ENCODE measurements at places on chromosomes 1 and 21. TPM values are rescaled to one million over a fixed set of nuclear protein-coding genes. Genes with fewer than 3 reads are reported as not detected.
A peak's percentile ranks its signal among the peaks of the same experiment; 100 is the strongest.

- H3K27me3 ChIP-seq = no peaks in the 10 kb centered on the region
- DNase-seq = no peak
- no peak overlapping the region for H3K27ac ChIP-seq
- H3K4me3 ChIP-seq = no peak overlapping the region
- H3K36me3 ChIP-seq = no peaks in the 10 kb centered on the region
Observed at GRCh38 chr1:198465201-198466144, 75.0 kb downstream of the ATP6V1G3 start.

- no peak overlapping the region for H3K27ac ChIP-seq
- H3K27me3 ChIP-seq = peaks cover 11% of the 10 kb centered on the region
- no peaks in the 10 kb centered on the region for H3K36me3 ChIP-seq
Observed at GRCh38 chr1:1291548-1292441, 11.6 kb downstream of the SCNN1D start.

DNA sequence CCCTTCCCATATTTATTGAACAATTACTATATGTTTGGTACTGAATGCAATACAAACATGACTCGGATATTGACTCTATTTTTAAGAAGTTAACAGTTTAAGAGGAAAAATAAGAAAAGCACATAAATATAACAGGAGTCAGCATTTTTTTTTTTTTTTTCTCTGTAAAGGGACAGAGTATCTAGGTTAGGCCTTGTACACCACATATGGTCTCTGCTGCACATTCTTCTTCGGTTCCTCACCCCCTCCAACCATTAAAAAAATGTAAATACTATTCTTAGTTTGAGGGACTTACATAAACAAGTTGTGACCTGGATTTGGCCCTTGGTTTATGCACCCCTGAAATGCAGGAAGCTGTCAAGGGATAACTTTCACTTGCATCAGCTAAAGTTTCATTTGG is 40.4 kb downstream of the PHC2 start:
- no peaks in the 10 kb centered on the region for H3K4me1 ChIP-seq
- no peak overlapping the region for H3K27ac ChIP-seq

DNA sequence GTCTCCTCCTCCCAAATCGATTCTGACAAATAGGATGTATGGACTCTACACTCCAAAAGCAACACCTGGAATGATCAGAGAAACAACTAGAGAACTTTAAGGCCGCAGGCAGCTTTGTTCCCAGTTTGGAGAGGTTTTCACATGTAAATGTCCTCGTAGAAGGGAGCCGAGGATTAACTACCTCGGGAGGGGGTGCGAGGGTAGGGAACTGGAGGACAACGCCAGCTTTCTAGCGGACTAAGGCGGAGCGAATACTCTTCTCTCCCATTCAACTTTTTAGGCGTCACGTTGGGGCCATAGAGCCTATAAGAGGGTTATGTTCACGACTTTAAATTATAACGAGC is 1.2 kb downstream of the SCAF4 start:
- peaks cover 19% of the 10 kb centered on the region for H3K4me1 ChIP-seq
- no peaks in the 10 kb centered on the region for H3K36me3 ChIP-seq
- H3K4me3 ChIP-seq = peak overlapping the region; percentile 97
- peak overlapping the region; percentile 96 for H3K27ac ChIP-seq
- no peaks in the 10 kb centered on the region for H3K27me3 ChIP-seq

DNA sequence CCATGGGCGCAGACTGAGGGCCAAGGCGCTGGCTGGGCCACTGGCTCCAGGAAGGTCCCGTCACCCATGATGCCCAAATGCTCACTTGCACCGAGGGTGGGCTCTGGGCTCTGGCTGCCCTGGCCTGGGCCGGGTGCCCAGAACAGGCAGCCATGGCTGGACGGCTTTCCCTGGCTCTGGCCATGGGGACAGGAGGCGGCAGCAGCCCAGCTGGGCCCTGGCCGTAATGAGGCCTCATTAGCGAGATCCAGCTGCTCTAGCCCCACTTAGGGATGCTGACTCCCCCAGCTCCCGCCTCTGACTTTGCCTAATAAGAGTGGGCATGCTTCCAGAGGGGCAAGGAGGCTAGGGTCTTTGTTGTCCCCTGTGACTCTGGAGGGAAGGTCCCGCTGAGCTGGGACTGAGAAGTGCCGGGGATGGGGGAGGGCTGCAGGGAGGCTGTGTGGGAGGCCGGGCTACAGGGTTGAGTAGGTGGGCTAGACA is 11.8 kb downstream of the SLC6A9 start:
- H3K4me1 ChIP-seq = no peaks in the 10 kb centered on the region
- DNase-seq = no peak
- no peaks in the 10 kb centered on the region for H3K27me3 ChIP-seq
- H3K36me3 ChIP-seq = no peaks in the 10 kb centered on the region
- H3K27ac ChIP-seq = no peak overlapping the region

DNA sequence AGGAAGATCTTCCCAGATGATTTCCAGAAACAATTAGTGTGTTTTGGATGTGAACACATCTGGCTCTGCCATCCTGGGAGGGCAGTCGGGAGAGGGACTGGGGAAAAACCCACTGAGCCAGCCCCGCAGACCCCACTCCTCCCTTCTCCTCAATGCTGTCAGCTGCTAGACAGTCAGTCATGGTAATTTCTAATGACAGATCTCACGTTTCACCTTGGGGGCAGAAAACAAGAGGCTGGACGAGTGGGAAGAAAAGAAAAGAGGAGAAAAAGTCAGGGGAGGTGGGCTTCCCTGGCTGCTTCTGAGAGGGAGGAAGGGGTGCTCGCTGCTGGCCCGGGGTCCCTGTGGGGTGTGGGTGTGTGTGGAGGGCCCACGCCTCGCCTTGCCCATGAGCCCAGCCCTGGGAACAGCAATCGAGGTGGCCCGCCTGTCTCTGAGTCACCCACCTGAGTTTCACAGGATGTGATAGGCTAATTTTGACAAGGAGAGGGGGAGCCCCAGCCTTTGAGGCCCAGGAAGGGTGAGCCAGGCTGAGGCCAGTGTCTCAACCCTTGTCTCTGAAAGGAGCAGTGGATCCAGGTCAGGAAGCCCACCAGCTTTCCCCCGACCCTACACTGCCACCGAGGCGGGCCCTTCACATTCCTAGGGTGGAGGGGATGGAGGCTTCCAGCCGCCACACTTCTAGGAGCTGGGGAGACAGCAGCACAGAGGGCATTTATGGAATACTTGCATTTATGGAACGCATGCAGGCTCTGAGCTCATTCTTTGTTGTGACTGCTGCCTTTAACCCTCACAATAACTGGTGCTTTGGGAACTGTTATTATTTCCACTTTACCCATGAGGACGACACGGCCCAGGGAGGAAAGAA is 49.1 kb upstream of the IFNLR1 start:
- no peak for DNase-seq
- H3K4me1 ChIP-seq = no peaks in the 10 kb centered on the region
- H3K36me3 ChIP-seq = no peaks in the 10 kb centered on the region
- no peak overlapping the region for H3K27ac ChIP-seq
- H3K27me3 ChIP-seq = no peaks in the 10 kb centered on the region

The RGS8 gene
- total RNA-seq = not detected

The KCNK2 gene
- 12.5 TPM for total RNA-seq

The DMRTA2 gene
- total RNA-seq = not detected

- H3K27me3 ChIP-seq = no peaks in the 10 kb centered on the region
- H3K4me3 ChIP-seq = no peak overlapping the region
- H3K4me1 ChIP-seq = no peaks in the 10 kb centered on the region
- DNase-seq = no peak
- no peak overlapping the region for H3K27ac ChIP-seq
Observed at GRCh38 chr1:206041640-206042039, 11.3 kb upstream of the RHEX start.

The MTHFR gene
- total RNA-seq = 24.6 TPM

- no peaks in the 10 kb centered on the region for H3K27me3 ChIP-seq
- H3K4me1 ChIP-seq = no peaks in the 10 kb centered on the region
- no peaks in the 10 kb centered on the region for H3K36me3 ChIP-seq
Observed at GRCh38 chr1:240424740-240425464, 187.1 kb downstream of the GREM2 start.

GRCh38 chr1:225881081-225881958 is 860 bp downstream of the TMEM63A start:
- H3K4me3 ChIP-seq = peak overlapping the region; percentile 95
- peak; percentile 55 for DNase-seq

GRCh38 chr1:36328713-36329112 is 5.3 kb upstream of the EVA1B start:
- H3K36me3 ChIP-seq = no peaks in the 10 kb centered on the region
- DNase-seq = no peak
- no peaks in the 10 kb centered on the region for H3K27me3 ChIP-seq
- H3K4me3 ChIP-seq = no peak overlapping the region
- no peaks in the 10 kb centered on the region for H3K4me1 ChIP-seq

- no peaks in the 10 kb centered on the region for H3K27me3 ChIP-seq
- H3K27ac ChIP-seq = peak overlapping the region; percentile 99
- no peaks in the 10 kb centered on the region for H3K36me3 ChIP-seq
- peaks cover 38% of the 10 kb centered on the region for H3K4me1 ChIP-seq
- peak; percentile 78 for DNase-seq
Observed at GRCh38 chr1:235074523-235075047, 54.1 kb downstream of the TOMM20 start.

The MNDA gene
- 6.9 TPM for total RNA-seq

The TLR5 gene
- 16.5 TPM for total RNA-seq

The ITLN2 gene
- not detected for total RNA-seq

DNA sequence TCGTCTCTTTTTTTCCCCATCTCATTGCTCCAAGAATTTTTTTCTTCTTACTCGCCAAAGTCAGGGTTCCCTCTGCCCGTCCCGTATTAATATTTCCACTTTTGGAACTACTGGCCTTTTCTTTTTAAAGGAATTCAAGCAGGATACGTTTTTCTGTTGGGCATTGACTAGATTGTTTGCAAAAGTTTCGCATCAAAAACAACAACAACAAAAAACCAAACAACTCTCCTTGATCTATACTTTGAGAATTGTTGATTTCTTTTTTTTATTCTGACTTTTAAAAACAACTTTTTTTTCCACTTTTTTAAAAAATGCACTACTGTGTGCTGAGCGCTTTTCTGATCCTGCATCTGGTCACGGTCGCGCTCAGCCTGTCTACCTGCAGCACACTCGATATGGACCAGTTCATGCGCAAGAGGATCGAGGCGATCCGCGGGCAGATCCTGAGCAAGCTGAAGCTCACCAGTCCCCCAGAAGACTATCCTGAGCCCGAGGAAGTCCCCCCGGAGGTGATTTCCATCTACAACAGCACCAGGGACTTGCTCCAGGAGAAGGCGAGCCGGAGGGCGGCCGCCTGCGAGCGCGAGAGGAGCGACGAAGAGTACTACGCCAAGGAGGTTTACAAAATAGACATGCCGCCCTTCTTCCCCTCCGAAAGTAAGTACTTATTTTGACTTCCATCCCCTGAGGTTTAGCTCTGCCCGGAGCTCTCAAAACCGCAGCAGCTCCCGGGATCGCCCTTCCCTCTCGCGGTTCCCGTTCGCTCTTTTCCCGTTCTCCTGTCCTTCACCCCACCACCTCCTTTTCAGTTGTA is 1.5 kb downstream of the TGFB2 start:
- no peaks in the 10 kb centered on the region for H3K4me1 ChIP-seq
- H3K27me3 ChIP-seq = no peaks in the 10 kb centered on the region
- peak overlapping the region; percentile 78 for H3K4me3 ChIP-seq
- H3K27ac ChIP-seq = peak overlapping the region; percentile 92

GRCh38 chr1:32077451-32077850 is 4.7 kb downstream of the TMEM39B start:
- H3K27me3 ChIP-seq = no peaks in the 10 kb centered on the region
- no peak for DNase-seq
- H3K4me3 ChIP-seq = no peak overlapping the region
- H3K36me3 ChIP-seq = no peaks in the 10 kb centered on the region
- no peak overlapping the region for H3K27ac ChIP-seq

DNA sequence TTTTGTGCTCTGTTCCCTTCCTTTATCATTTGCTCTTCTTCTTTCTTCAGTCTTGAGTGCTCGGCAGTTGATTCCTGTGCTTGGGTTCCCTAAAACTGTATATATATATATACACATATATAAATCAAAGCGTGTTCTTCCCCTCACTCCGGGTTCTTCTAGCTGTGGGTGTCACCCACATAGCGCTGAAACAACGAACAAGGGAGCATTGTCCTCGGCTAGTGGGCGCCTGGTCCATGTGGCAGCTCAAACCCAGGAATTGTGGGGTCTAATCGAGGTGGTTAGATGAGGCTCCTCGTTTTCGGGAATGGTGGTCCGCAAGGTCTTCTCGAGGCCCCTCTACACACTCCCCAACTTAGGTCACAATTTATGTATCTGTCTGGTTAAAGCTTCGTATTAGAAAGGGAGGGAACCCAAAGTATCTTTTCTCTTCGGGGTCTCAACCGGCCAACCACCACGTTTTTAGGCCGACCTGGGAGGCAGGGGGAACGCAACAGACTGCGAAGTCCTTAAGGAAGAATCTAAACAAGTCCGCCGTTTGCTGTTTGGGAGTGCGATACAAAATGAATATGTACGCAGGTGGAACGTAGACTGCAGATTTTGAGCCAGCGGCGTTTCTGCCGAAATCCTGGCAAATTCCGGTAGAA is 504 bp upstream of the SDHC start:
- H3K27ac ChIP-seq = peak overlapping the region; percentile 95
- H3K4me1 ChIP-seq = no peaks in the 10 kb centered on the region
- no peaks in the 10 kb centered on the region for H3K27me3 ChIP-seq
- DNase-seq = no peak

DNA sequence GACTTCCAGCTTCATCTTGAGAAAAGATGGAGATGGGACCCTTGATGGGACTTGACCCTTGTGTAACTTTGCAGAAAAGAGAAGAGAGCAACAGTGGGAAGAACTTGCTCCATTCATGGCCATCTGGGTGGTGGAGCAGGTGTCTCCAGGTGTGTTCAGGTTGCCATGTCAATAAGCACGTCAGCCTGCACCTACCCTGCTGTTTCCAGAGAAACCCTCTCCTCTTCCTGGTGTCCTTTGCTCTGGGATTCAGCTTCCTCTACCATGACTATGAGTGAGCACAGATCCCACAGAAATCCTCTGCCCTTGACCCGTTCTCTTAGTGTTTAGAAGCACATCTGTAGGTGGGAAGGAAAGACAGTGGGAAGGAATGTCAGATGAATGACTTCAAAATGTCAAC is 21.8 kb upstream of the OTUD3 start:
- no peaks in the 10 kb centered on the region for H3K4me1 ChIP-seq
- H3K27ac ChIP-seq = no peak overlapping the region
- H3K36me3 ChIP-seq = no peaks in the 10 kb centered on the region
- DNase-seq = no peak
- no peak overlapping the region for H3K4me3 ChIP-seq

- H3K4me3 ChIP-seq = no peak overlapping the region
- DNase-seq = no peak
- H3K4me1 ChIP-seq = no peaks in the 10 kb centered on the region
- no peaks in the 10 kb centered on the region for H3K36me3 ChIP-seq
- no peaks in the 10 kb centered on the region for H3K27me3 ChIP-seq
Observed at GRCh38 chr1:236904892-236905741, 99.1 kb downstream of the MT1HL1 start.

All from breast epithelium (tissue), 4 donors.